A172 (cell line): ENCODE measurements at places on chromosomes 3 and 15. TPM values are rescaled to one million over a fixed set of nuclear protein-coding genes. Genes with fewer than 3 reads are reported as not detected.

The ZNF385D gene
- not detected in 2 replicates for total RNA-seq

The RHOV gene
- total RNA-seq, result 0.22 and 1.4 TPM in 2 replicates

The PTH1R gene
- 2.8 and 4.9 TPM in 2 replicates for total RNA-seq

The ALS2CL gene
- total RNA-seq, result 5.4 and 5.6 TPM in 2 replicates

DNA sequence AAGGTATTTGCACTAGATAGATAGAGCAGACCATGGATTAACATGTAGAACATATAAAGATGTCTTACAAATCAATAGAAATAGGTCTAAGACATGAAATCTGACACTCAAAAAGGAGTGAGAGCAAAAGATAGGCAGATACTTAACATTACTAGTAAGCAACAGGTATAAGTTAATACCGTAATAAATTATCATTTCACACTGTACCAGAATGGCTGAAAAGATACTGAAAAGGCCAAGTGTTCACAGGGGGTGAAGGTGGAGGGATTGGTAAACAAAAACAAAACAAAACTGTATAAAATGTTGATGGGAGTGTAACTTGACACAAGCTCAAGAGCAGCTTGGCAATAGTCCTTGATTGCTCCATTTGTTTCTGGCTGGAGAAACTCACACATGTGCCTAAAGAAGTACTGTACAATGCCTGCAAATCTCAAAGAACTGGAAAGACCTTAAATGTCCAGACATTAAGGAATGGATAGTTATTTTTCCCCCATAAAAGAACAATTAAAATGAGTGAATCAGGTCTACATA, 3.5 kb downstream of the NSMCE3 start:
- no peak for DNase-seq

GRCh38 chr15:67082007-67082536, 16.7 kb downstream of the SMAD3 start:
- no peak for DNase-seq

- no peak for DNase-seq
Observed at GRCh38 chr3:9553948-9554513, 409 bp upstream of the LHFPL4 start.

DNA sequence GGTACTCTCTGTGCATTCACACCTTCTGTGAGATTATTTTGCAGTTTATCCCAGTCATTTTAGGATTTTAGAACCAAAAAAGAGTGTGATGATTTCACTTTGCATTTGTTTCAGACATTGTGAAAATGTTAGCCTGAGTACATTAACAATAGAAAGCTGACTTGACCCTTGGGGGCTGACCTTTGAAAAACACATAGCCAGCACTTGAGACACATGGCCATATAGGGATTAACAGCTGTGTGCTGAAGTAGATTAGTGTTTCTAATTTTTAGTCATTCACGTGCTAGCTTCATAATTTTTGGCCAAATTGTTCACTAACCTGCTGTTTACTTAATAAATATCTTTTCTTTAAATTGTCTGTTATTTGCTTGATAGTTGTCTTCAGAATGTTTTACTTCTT, 3.5 kb downstream of the FEM1B start:
- DNase-seq, result no peak
